Ovary (tissue), 10 donors: ENCODE measurements at places on chromosomes 11 and 22. TPM values are rescaled to one million over a fixed set of nuclear protein-coding genes. Genes with fewer than 3 reads are reported as not detected.

DNA sequence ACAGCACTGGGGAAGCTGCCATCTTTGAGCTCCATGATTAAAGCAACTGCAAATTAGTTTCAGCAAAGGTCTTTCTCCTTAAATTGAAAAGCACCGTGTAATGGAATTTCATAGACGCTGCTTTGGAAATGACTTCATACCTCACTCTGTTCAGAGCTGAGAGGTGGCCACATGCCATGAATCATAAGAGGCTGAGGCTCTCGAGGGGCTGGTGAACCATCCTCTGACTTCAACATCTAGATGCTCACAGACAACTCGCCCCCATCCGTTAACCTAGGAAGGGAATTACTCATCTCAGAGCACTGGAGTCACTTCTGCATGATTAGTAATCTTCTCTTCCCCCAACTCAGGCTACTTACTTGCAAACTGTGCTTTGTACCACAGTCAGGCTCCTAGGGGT is 122.3 kb downstream of the RCN1 start:
- DNase-seq: no peak

- no peak for DNase-seq
These were observed 326.2 kb upstream of the PDGFD start for GRCh38 chr11:104490182-104490581.

DNA sequence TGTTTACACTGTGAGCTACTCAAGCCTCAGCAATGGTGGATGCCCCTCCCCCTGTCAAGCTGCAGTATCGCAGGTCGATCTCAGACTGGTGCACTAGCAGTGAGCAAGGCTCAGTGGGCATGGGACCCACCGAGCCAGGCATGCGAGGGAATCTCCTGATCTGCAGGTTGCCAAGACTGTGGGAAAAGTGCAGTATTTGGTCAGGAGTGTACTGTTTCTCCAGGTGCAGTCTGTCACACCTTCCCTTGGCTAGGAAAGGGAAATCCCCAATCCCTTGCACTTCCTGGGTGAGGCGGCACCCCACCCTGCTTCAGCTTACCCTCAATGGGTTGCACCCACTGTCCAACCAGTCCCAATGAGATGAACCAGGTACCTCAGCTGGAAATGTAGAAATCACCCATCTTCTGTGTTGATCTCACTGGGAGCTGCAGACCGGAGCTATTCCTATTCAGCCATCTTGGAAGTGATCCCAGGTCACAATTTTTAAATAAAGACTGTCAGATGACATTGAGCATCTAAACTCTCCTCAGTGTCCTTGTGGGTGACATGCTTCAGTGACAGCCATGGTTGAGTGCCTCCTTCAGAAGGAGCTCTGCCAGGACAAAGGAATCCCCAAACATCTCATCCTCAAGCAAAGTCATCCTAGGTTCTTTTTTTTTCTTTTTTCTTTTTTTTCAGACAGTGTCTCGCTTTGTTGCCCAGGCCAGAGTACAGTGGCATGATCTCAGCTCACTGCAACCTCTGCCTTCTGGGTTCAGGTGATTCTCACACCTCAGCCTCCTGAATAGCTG is 10.8 kb downstream of the SLC22A24 start:
- no peak for DNase-seq

GRCh38 chr11:18230859-18231258 is 5.7 kb downstream of the SAA4 start:
- DNase-seq: no peak

GRCh38 chr11:50075856-50076255 is 43.2 kb downstream of the OR4C45 start:
- DNase-seq: no peak

- no peak for DNase-seq
These were observed 113.7 kb downstream of the ETS1 start for GRCh38 chr11:128473636-128474035.

DNA sequence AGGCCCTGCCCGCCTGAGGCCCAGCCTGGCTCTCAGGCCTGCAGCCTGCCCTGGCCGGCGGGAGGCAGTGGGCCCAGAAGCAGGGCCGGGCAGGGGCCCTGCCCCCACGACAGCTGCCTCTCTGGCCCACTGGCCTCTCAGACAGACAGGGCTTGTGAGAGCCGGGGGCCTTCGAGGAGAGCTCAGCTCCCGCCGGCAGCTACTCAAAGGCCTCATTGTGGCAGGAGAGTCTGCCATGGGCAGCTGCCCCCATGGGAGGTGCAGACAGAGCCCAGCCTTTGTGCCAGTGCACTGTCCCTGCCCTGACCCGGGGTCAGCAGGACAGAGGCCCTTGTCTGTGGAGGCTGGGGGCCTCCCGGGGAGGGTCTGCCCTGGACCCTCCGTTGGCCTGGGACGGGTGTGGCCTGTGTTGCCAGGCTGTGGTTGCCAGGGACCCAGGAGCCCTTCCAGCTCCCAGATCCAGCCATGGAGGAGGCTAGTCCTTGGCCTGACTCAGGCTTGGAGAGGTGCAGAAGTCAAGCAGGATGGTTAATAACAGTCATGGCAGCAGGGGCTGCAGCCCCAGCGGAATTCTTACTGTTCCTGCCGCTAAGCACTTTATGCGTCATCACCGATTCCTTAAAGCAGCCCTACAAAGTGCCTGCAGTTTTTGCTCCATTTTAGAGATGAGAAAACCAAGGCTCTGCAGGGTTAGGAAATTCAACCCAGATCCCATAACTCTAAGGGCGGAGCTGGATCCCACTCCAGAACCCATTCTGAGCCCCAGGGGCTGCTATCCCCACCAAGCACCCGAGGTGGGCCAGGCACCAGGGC is 12.5 kb downstream of the FLRT1 start:
- DNase-seq: no peak

GRCh38 chr22:20013382-20013871 is 3.2 kb downstream of the ARVCF start:
- peak; percentile 61 for DNase-seq

DNA sequence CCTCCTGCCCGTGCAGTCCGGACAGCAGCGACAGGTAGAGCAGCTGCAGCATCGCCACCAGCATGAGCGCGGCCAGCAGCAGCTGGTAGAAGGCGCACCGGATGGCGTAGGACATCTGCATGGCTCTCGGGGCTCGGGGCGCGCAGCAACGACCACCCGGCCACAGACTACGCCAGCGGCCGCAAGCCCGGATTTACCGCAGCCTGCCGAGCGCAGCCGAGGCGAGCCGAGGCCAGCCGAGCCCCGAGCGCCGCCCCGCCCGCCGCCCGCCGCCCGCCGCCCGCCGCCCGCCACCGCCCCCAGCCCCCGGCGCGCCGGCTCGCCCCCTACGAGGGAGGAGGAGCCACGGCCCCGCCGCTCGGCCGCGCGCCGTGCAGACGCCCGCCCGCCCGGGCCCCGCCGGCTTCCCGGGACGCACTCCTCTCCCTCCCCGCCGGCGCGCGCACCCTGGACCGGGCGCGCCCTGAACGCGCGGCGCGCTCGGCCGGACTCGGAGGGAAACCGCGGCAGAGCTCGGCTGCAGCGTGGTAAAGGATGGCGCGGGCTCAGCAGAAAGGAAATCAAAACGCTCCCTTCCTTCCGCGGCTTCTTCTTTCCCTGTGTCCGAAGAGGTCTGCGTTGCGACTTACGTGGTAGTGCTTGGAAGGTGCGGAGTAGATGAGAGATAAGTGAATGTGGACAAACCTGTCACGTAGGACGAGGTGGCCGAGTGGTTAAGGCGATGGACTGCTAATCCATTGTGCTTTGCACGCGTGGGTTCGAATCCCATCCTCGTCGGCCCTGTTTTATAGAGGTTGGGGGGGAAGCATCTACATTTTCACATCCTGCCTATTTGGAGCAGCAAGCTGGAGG is at the start of gene B4GAT1:
TSS of gene B4GAT1 (minus strand) at position 205 of the 852 bp plus-strand sequence. CDS start at position 121, 84 bp downstream.
- peak; percentile 85 for DNase-seq

GRCh38 chr22:24772493-24773220 is 1.9 kb downstream of the PIWIL3 start:
- DNase-seq: no peak

DNA sequence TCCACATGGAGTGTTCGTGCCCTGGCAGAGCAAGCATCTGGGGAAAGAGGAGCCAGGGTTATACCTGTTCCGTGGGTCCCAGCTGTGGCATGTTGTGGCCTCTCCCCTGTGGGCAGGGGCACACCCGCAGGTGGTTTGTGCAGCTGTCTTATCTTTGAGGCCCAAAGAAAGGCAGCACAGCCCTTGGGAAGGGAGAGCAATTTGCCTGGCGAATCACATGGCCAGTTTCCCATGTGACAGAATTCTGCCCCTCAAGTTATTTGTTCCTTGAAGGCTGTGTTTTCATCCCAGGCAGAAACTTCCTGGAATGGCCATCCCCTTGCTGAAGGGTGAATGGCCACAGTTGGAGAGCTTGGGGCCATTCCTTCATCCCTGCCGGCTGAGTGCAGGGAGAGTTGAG is 16.4 kb upstream of the COX8A start:
- no peak for DNase-seq

DNA sequence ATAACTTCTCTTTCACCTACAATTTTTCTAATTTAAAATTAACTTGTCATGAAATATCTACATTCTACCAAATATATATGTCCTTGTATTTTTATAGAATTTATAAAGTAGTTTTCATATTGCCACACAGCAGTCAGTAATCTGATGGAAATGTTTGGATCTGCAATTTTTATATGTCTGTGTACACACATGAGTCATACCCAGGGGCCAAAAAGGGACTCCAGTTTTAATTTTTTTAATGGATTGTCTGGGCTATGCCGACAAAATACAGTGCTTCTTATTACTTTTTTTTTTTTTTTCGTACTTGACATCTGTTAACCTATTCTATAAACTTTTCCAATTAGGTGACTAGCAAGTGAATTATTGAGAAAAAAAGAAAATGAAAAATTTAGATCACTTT is 6.3 kb downstream of the GUCY1A2 start:
- DNase-seq: no peak

DNA sequence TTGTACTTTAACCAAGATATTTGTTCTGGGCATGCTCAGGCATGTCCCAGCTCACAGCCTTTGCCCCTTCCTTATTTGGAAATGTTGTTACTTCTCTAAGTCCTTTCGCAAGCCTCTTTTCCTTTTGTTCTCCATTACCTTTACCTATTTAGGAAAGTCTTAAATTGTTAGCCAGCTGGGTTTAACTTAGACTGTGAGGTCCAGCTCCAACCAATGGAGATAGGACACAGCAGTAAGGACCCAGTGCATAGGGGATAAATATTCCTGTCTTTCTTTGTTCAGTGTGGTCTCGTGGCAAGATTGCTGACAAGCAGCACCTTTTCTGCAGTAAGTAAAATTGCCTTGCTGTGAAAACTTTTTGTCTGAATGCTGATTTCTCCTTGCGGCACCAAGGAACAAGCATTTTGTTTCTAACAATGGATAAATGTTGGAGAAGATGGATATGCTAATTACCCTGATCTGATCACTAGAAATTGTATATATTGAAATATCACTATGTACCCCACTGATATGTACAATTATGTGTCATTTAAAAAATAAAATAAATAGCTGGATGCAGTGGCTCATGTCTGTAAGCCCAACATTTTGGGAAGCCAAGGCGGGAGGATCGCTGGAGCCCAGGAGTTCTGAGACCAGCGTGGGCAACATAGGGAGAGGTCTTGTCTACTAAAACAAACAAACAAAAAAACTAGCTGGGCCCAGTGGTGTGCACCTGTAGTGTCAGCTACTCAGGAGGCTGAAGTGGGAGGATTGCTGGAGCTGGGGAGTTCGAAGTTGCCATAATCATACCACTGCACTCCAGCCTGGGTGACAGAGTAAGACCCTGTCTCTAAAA is 31.9 kb upstream of the FTH1 start:
- no peak for DNase-seq

GRCh38 chr22:29635734-29636357 is 32.4 kb downstream of the NF2 start:
- no peak for DNase-seq

- no peak for DNase-seq
These were observed 22.0 kb upstream of the MYOD1 start for GRCh38 chr11:17697175-17697949.

GRCh38 chr11:69928121-69928520 is 108.9 kb upstream of the FGF3 start:
- no peak for DNase-seq

DNA sequence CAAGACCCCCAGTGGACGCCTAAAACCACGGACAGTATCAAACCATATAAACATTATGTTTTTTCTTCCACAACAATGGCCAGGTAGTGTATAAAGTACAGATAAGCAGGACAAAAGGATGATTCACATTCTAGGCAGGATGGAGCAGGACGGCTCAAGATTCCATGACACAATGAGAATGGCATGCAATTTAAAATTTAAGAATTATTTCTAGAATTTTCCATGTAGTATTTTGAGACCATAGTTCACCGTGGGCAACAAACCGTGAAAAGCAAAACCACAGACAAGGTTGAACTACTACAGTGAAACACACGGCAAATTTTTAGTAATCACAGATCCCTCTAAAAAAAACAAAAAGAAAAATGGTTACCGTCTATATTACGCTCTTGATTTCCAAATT is 7.5 kb downstream of the NARS2 start:
- DNase-seq: no peak

DNA sequence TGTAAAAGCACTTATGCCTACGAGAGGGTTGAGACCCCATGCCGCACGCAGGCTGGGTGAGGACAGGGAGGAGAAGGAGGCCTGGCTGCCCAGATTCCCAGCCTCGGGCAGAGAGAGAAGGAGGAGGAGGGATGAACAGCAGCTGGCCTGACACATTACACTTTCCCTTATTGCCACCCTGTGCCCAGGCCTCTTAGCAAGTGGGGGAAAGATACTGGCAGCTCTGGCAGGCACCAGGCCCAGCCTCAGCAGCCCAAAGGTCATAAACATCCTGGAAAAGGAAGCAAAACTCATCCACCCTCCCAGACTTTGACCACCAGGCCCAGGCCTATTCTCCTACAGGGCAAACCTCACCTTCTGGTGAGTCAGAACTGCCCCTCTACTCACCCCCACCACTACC is 4.7 kb downstream of the PLAAT3 start:
- DNase-seq: no peak

DNA sequence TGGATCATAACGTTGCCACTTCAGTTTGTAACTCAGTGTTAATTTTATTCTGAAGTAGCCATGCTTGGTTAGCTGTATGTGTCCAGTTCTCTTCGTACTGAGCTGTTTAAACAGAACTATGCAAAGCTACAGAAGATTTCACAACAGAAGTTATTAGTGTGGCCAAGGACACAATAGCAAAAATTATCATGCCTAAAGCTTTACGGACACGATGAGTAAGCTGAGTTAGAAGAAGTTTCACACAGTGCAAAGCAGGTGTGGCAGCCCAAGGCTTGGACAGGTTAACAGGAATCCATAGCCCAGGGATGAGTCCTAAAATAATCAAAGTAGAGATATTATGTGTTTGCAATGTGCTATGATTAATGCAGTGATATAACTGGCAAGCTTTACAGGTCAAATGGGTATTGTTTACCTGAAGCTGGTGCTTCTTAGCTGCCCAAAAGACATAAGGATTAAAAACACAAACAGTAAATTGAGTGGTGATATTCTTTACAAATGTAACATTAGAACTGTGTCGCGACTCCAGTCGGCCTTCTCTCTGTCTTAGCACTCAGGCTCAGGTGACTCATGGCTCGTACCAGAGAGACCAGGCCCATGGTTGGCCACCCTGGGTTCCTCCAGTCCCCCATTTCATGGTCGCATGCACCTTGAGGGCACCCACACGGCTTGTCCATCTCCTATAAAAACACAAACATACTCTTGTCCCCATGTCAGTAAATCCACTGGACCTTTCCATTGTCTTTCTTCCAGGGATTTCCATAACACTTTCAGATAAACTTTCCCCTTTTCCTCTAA is 35.5 kb upstream of the NCAM1 start:
- DNase-seq: no peak

Gene SIK2
- 43.8 TPM for total RNA-seq

Gene FBLN1
- 189 TPM for total RNA-seq

Gene ADM
- 33.3 TPM for total RNA-seq

Gene NPAS4
- total RNA-seq: 0.32 TPM

Gene SNX32
- total RNA-seq: not detected

Gene BDNF
- 0.48 TPM for total RNA-seq

Gene APOBEC3G
- 36.5 TPM for total RNA-seq
